Tibial nerve (tissue), 4 donors: ENCODE measurements at places on chromosomes 4 and X. TPM values are rescaled to one million over a fixed set of nuclear protein-coding genes. Genes with fewer than 3 reads are reported as not detected.

DNA sequence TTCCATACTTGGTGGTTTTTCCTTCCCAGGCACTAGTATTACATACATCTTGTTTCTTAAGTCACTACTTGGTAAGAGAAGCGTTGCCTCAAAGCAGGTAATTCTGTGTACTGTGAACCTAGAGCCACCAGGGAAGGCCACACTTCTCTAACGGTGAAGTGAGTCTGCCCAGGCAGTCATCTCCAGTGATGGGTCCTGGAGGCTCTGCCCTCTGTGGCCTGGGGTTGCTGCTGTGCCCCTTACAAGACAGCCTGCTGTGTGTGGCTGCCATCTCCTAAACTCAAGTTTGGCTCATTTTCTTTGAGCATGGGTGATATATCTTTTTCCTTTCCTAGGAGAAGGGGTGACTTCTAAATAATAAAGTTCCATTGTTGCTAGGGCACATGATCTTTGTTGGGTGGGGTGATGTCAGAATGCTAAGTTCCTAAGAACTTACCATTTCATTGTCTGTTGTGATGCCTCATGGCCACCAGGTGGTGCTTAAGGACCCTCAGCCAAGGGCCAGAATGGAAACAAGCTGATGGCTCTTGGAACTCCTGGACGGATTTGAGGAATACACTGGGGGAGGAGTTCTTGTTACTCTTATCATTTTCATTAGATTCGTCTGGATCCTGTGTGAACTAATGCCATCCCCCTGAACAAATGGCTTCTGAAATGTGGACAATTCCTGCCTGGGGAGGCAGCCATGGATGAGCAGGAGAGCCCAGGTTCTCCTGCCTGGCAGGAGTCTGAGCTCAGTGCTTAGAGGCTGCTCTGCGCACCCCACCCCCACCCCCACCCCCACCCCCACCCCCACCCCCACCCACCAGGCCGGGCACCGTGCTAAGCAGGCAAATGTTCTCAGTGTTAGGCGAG is 41.1 kb upstream of the WDR1 start:
- H3K27ac ChIP-seq: peak overlapping the region; percentile 79
- H3K36me3 ChIP-seq: no peaks in the 10 kb centered on the region
- H3K27me3 ChIP-seq: no peaks in the 10 kb centered on the region
- DNase-seq: peak; percentile 17
- H3K4me1 ChIP-seq: peaks cover 3% of the 10 kb centered on the region

GRCh38 chrX:19747652-19748610 is 139.5 kb downstream of the SH3KBP1 start:
- DNase-seq: no peak
- no peaks in the 10 kb centered on the region for H3K36me3 ChIP-seq
- H3K27me3 ChIP-seq: no peaks in the 10 kb centered on the region
- no peak overlapping the region for H3K27ac ChIP-seq
- no peak overlapping the region for H3K4me3 ChIP-seq
- no peaks in the 10 kb centered on the region for H3K4me1 ChIP-seq

- H3K27ac ChIP-seq: no peak overlapping the region
- H3K4me3 ChIP-seq: no peak overlapping the region
- no peak for DNase-seq
- no peaks in the 10 kb centered on the region for H3K36me3 ChIP-seq
- H3K4me1 ChIP-seq: no peaks in the 10 kb centered on the region
Measured at GRCh38 chr4:175714686-175715085, 97.4 kb downstream of the GPM6A start.

GRCh38 chr4:8305851-8306471 is 36.4 kb downstream of the HTRA3 start:
- H3K4me1 ChIP-seq: peaks cover 8% of the 10 kb centered on the region
- H3K27ac ChIP-seq: no peak overlapping the region
- no peak overlapping the region for H3K4me3 ChIP-seq
- DNase-seq: no peak

- no peak for DNase-seq
- H3K36me3 ChIP-seq: no peaks in the 10 kb centered on the region
- H3K4me1 ChIP-seq: no peaks in the 10 kb centered on the region
- H3K4me3 ChIP-seq: no peak overlapping the region
- peak overlapping the region; percentile 81 for H3K27ac ChIP-seq
Measured at GRCh38 chr4:7208509-7209451, 16.4 kb downstream of the SORCS2 start.

DNA sequence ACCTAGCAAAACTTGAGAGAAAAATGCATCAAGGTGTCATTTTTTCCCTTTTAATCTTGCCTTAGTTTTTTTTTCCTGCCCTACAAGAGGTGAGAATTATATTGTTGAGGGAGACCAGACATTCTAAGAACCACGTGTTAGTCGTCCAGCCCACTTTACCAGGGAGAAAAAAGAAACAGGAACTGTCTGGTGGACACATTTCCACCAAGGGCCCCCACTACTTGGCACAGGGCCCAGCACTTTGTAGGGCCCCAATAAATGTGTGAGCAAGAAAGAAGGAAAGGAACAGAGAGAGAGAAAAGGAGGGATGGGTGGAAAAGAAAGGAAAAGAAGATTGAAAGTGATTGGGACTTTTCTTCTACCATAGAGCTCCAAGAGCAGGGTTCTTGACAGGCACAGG is 3.9 kb upstream of the EGFL6 start:
- no peak overlapping the region for H3K4me3 ChIP-seq
- DNase-seq: no peak
- no peaks in the 10 kb centered on the region for H3K36me3 ChIP-seq
- no peaks in the 10 kb centered on the region for H3K4me1 ChIP-seq
- peaks cover 82% of the 10 kb centered on the region for H3K27me3 ChIP-seq

DNA sequence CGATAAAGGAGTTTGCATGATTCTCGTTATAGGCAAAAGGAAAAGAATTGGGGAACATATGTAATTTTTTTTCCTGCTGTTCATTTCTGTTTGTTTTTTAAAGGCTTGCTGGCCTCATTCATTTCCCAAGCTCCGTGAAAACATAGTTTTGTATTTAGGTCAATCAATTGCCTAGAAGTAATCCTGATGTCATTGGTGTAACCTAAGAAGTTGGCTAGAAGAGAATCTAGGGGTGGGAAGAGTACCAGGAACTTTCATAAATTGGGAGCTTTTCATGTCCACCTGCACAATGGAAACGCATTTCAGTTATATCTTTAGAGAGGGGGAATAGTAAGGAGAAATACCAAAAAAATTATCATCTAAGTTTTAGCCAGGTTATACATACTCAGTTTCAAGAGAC is 3.8 kb downstream of the RAPGEF2 start:
- no peak overlapping the region for H3K27ac ChIP-seq
- peaks cover 62% of the 10 kb centered on the region for H3K4me1 ChIP-seq
- H3K4me3 ChIP-seq: peak overlapping the region; percentile 100

GRCh38 chrX:17067534-17067933 is 121.1 kb downstream of the REPS2 start:
- no peak overlapping the region for H3K4me3 ChIP-seq
- H3K27me3 ChIP-seq: no peaks in the 10 kb centered on the region

DNA sequence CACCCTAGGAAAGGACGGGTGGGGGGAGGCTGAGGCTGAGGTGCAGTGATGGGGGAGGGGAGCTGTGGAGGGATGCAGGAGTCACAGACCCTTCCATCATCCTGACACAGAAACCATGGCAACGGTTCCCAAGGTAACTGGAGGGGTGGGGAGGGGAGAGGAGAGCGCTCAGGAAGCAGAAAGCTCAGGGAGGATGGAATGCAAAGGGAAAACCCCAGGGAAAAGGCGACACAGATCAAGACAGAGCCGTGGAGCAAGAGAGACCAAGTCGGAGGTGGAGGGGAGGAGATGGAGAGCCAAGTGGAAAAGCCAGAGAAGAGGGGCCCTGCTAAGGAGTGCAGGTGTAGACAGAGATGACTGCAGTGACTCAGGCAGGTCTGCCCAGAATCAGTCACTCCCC is 14.5 kb downstream of the L1CAM start:
- H3K36me3 ChIP-seq: no peaks in the 10 kb centered on the region
- peaks cover 37% of the 10 kb centered on the region for H3K27me3 ChIP-seq
- no peak for DNase-seq
- H3K27ac ChIP-seq: no peak overlapping the region
- no peak overlapping the region for H3K4me3 ChIP-seq
- H3K4me1 ChIP-seq: no peaks in the 10 kb centered on the region

- DNase-seq: no peak
- peaks cover 10% of the 10 kb centered on the region for H3K36me3 ChIP-seq
- no peaks in the 10 kb centered on the region for H3K4me1 ChIP-seq
- H3K27me3 ChIP-seq: no peaks in the 10 kb centered on the region
- H3K4me3 ChIP-seq: no peak overlapping the region
- H3K27ac ChIP-seq: no peak overlapping the region
Measured at GRCh38 chr4:174334628-174335027, 50.9 kb downstream of the CEP44 start.

- no peak overlapping the region for H3K4me3 ChIP-seq
- no peaks in the 10 kb centered on the region for H3K27me3 ChIP-seq
- peak overlapping the region; percentile 24 for H3K27ac ChIP-seq
- no peaks in the 10 kb centered on the region for H3K36me3 ChIP-seq
Measured at GRCh38 chrX:68936126-68936525, 107.3 kb downstream of the EFNB1 start.

GRCh38 chr4:56531149-56531770 is 25.7 kb downstream of the ARL9 start:
- H3K4me3 ChIP-seq: peak overlapping the region; percentile 61
- H3K36me3 ChIP-seq: no peaks in the 10 kb centered on the region
- peaks cover 17% of the 10 kb centered on the region for H3K4me1 ChIP-seq
- H3K27ac ChIP-seq: no peak overlapping the region

DNA sequence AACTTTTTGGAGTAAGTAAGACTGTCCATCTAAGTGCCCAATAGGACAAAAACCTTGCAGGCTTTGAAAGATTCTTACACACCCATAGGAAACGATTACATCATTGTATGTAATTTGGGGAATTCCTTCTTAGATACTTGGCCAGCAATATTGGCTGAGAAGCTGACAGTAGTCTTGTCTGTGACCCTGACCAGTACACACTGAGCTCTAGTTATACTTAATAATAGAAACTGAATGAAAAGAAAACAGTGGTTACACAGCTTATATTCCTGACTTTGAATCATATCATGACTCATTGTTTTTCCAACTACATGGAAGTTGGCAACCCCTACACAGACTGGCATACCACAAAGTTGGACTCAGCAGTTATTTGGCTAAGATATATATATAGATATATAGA is 7.1 kb upstream of the TLR2 start:
- H3K27me3 ChIP-seq: no peaks in the 10 kb centered on the region
- H3K4me1 ChIP-seq: no peaks in the 10 kb centered on the region
- no peak overlapping the region for H3K4me3 ChIP-seq
- no peaks in the 10 kb centered on the region for H3K36me3 ChIP-seq

GRCh38 chr4:86856896-86857295 is 7.7 kb upstream of the SLC10A6 start:
- no peaks in the 10 kb centered on the region for H3K4me1 ChIP-seq
- H3K36me3 ChIP-seq: no peaks in the 10 kb centered on the region
- H3K27ac ChIP-seq: no peak overlapping the region
- no peak overlapping the region for H3K4me3 ChIP-seq
- H3K27me3 ChIP-seq: no peaks in the 10 kb centered on the region

GRCh38 chr4:112451831-112452230 is 64.1 kb downstream of the NEUROG2 start:
- no peak for DNase-seq
- no peaks in the 10 kb centered on the region for H3K4me1 ChIP-seq
- no peak overlapping the region for H3K27ac ChIP-seq
- no peaks in the 10 kb centered on the region for H3K27me3 ChIP-seq
- H3K36me3 ChIP-seq: no peaks in the 10 kb centered on the region

DNA sequence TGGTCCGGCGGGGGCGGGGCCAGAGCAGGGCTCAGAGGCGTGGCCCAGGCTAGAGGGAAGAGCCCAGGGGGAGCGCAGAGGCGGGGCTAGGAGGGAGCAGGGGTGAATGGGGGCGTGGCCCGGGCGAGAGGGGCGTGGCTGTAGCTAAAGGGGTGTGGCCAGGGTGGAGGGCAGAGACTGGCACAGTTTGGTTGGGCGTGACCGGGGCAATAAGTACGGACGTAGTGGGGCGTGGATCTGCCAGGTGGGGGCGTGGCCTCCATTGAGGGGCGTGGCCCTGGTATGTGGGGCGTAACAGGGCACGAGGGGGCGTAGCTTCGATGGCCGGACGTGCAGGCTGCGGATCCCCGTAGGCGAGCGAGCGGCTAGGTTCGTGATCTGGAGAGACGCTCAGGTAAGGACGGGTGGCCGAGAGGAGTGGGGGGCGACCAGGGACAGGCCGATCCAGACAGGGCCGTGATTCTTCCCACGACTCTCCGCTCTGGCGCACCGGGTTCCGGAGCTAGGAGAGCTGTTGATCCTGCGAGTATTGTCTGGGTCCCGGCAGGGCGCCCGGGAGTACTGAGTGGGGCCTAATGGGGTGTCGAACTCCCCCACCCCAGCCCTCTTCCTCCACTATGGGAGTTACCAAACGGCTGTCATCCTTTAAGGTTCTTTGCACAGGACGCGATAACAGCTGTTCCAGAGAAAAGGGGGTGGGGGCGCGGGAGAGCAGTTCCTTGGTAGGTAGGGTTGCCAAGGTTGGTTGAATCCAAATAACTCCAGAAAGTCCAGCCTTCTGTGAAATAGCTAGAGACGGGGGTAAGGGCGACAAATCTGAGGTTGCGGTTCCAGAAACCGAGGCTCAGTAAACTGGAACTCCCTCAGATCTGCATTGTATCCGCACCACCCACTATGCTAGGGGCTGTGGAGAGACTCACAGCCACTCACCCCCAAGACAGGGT is at the start of gene CA5B:
Gene CA5B (plus strand): TSS at position 312 of the 944 bp plus-strand sequence. CDS start 11,754 bp downstream, outside the sequence.
- H3K36me3 ChIP-seq: no peaks in the 10 kb centered on the region
- peak; percentile 90 for DNase-seq
- peaks cover 9% of the 10 kb centered on the region for H3K4me1 ChIP-seq
- H3K27me3 ChIP-seq: no peaks in the 10 kb centered on the region

- H3K27ac ChIP-seq: no peak overlapping the region
- no peak for DNase-seq
- H3K4me3 ChIP-seq: no peak overlapping the region
- H3K27me3 ChIP-seq: no peaks in the 10 kb centered on the region
- H3K36me3 ChIP-seq: no peaks in the 10 kb centered on the region
Measured at GRCh38 chrX:54166915-54167314, 16.1 kb downstream of the FAM120C start.

DNA sequence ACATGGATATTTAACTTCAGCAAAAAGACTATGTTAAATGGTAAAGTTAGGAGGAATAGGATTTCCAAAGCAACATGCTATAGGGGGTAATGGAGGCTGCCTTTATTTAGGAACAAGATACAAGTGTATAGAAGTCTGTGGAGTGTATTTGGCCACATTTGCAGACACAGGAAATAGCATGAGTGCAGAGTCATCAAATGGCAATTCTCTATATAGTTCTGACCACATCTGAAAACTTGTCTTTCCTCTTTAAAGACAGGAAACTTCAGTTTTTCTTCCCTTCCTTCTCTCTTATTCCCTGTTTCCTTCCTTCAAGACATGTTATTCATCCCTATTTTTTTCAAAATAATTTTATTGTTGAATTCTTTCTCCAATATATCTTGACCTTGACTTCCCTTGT is 119.3 kb upstream of the PITX2 start:
- no peaks in the 10 kb centered on the region for H3K4me1 ChIP-seq
- no peak overlapping the region for H3K27ac ChIP-seq
- DNase-seq: no peak
- H3K27me3 ChIP-seq: no peaks in the 10 kb centered on the region
- no peak overlapping the region for H3K4me3 ChIP-seq
- no peaks in the 10 kb centered on the region for H3K36me3 ChIP-seq

- no peaks in the 10 kb centered on the region for H3K4me1 ChIP-seq
- H3K27ac ChIP-seq: no peak overlapping the region
- no peaks in the 10 kb centered on the region for H3K36me3 ChIP-seq
- no peak overlapping the region for H3K4me3 ChIP-seq
- no peak for DNase-seq
- no peaks in the 10 kb centered on the region for H3K27me3 ChIP-seq
Measured at GRCh38 chr4:1393866-1394265, 12.4 kb downstream of the NKX1-1 start.

ATP10D gene
- total RNA-seq: 21.3 TPM

HOPX gene
- total RNA-seq: 2.7 TPM

ITIH6 gene
- total RNA-seq: not detected

SPATA18 gene
- 6.3 TPM for total RNA-seq

LUZP4 gene
- not detected for total RNA-seq

MAGEA11 gene
- total RNA-seq: not detected
